ENCODE measurements at places on chromosomes 6 and 20.

DNA sequence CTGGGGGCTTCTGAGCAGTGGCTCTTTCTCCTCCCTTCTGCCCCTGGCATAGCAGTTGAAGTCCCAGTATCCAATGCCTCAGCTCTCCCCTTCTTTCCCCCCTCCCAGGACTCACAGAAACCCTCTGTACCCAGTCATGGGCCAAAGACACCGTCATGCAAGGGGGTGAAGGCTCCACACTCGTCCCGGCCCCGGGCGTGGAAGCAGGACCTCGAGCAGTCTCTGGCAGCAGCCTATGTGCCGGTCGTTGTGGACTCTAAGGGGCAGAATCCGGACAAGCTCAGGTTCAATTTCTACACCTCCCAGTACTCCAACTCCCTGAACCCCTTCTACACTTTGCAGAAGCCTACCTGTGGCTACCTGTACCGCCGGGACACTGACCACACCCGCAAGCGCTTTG, 10.4 kb upstream of the GUCA1A start:
- DNase-seq = no peak

DNA sequence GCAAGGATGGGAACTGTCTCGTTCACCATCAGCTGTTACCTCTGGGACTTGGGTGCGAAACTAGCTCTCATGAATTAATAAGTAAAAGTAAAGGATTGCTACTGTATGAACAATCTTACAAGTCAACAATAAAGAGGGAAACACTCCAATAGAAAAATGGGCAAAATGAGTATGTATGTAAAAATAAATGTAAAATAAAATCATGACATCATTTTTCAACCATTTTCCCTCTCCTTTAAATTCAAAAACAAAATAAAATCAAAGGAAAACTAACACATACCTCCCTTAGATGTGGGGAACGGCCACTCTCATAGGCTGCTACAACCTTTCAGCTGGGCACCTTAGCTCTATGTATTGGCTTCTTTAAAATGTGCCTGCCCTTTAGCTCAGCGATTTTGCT, 389.7 kb upstream of the ARID1B start:
- no peak for DNase-seq

GRCh38 chr6:33305052-33305451, 6.3 kb upstream of the RGL2 start:
- DNase-seq = no peak

- DNase-seq = no peak
These were observed 158.5 kb downstream of the FLRT3 start for GRCh38 chr20:14178952-14179351.

Data from hematopoietic multipotent progenitor cell treated with erythropoietin and hydrocortisone succinate and interleukin-3 and kit ligand, for 15 days (in vitro differentiated cells).